ENCODE measurements at places on chromosomes 3 and 15. TPM values are rescaled to one million over a fixed set of nuclear protein-coding genes. Genes with fewer than 3 reads are reported as not detected.

DNA sequence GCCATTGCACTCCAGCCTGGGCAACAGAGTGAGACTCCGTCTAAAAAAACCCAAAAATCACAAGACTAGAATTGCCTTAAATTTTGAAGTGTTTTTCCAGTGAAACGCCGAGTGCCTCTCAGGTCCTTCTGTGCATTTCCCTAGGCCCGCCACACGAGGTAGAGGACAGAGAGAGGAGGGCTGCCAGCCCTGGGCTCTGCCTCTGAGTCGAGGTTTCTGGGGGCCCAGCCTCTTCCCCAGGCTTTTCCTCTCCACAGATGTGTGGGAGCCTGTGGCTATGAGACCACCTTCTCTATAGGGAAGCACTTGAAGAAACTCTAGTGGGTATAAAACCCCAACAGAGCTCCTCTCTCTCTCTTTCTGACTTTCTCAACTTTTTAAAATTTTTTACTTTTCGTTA is 10.9 kb upstream of the EHD4 start:
- peak; percentile 37 for DNase-seq

DNA sequence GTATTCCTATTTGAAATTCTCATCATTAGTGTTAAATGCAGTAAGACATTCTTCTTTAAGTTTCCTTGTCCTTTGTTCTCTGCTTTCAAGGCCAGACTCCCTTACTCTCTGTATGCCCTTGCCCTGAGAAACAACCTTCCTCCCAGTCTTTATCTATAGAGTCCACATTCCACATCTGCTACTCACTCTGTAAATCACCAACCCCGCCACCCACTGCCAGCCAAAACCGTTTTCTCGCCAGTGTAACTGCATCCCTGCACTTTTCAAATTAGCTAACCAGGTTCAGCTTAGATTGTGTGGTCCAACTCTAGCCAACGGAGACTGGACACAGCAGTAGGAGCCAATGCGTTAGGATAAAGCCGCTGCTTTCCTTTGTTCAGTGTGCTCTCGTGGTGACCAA is 402.4 kb upstream of the PDZRN3 start:
- DNase-seq = no peak

Gene MAGEL2
- total RNA-seq = 10.1 TPM

DNA sequence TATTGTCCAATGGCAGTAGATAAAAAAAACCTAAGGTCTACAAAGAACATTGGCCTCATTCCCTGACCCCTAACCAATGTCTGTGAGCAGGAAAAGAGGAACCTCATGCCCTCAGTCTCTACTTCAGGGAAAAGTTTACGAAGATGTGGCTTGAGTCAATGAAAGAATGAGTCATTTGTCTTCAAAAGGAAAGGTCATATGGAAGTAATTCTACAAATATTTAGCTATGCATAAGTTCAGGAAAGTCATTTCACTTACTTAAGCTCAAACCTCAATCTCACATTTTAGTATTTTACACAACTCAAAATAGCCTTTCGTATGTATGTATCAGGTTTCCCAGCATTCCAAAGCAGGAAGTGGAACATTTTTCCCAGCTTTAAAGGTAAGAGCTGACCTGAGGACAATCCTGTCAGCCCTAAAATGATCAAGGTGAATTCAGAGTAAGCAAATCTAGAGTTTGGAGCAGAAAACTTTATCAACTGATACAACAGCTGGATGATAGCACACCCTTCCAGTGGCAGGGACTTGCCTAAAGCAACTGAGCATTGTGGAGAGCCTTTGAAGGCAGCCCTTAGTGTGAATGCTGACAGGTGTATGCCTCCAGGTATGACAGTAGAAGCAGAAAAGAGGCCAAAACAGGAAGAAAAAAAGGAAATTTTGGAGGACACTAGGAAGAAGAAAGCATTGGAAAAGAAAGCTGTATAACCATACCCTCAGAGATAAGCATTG is 53.9 kb upstream of the ACKR4 start:
- no peak for DNase-seq

- peak; percentile 34 for DNase-seq
These were observed 654.6 kb downstream of the MECOM start for GRCh38 chr3:169008776-169009358.

DNA sequence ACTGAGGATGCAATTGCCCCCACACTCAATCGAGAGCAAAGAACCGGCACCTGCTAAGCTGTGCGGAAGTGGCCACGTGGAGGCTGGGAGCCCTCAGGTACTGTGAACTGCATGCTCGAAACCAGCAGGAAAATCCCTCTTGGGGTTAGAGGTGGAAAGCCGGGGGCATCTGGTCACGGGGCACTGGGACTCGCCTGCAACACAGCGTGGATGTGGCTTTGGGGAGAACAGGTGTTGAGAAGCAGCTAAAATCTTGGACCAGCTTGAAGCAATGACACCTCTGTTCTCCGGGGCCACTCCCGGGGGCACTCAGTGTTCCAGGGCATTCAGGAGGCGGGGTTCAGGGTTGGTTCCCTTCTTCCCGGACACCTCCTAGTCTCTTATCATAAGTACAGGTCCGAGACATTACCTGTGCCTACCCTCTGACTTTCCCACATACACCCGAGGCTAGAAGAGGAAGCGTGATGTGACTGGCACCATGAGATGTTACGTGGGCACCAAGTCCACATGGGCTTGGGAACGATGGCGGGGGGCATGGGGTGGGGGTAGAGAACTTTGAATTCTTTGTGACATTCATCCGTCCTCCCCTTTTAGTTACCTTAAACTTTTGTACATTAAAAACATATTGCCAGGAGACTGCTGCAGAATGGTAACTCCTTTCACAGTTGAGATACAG is 172.0 kb downstream of the ADAMTS17 start:
- no peak for DNase-seq

DNA sequence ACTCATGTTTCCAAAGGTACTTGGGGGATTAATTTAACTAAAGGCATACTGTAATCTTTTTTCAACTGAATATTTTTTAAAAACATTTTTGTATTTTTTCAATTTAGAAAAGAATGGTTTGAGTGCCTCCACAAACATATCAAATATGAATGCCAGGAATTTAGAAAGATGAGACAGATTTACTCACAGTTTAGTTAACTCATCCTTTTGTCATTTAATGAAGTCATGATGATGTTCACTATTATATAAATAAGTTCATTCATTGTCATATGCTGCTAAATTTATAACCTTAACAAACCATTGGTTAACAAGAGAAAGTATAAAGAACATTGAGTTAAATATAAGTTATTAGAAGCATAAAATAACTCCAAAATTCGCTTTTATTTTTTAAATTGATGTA is 50.0 kb downstream of the FGF7 start:
- DNase-seq = no peak

- no peak for DNase-seq
These were observed 393.3 kb downstream of the FEZF2 start for GRCh38 chr3:61980041-61980440.

GRCh38 chr3:123628996-123629746 is 44.3 kb upstream of the HACD2 start:
- DNase-seq = no peak
